Activated T-helper 1 cell treated with anti-CD3 and anti-CD28 coated beads, Interleukin-2, amount 50 U/mL, for 16 hours (primary cell): ENCODE measurements at places on chromosomes 5 and 9.

DNA sequence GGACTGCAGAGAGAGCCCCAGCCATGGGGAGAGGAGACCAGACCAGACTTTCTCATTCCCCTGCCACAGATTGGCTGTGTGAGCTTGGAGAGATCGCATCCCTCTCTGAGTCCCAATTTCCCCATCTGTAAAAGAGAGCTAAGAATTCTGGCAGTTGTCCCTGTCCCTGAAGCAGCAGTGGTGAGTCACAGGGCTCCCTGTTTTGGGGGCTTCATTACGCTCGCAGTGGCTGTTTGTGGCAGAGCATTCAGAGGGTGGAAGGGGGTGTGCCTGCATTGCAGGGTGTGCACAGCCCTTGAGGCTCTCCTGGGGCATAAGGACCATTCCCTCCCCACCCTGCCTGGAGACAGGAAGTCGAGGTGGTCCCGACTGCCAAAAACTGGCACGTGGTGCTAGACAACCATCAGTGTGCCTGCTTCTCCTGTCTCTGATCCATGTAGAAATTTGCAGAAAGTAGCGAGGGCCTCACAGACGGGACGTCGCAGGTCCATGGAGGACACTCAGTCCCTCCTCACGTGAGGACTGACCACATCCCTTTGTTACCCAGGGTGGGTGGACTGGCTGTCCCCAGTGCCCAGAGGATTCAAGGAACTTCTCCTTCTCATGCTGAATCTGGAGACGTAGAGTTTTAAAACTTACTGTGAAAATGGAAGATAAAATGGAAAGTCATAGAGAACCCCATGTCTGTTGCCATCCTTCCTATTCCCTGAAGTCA, 35.3 kb downstream of the HRH2 start:
- DNase-seq, result no peak

GRCh38 chr9:82736126-82736525, 326.8 kb downstream of the RASEF start:
- no peak for DNase-seq

GRCh38 chr5:118687661-118688621, 300.4 kb downstream of the DTWD2 start:
- DNase-seq, result no peak

GRCh38 chr9:68894502-68894901, 119.4 kb downstream of the PRKACG start:
- no peak for DNase-seq

DNA sequence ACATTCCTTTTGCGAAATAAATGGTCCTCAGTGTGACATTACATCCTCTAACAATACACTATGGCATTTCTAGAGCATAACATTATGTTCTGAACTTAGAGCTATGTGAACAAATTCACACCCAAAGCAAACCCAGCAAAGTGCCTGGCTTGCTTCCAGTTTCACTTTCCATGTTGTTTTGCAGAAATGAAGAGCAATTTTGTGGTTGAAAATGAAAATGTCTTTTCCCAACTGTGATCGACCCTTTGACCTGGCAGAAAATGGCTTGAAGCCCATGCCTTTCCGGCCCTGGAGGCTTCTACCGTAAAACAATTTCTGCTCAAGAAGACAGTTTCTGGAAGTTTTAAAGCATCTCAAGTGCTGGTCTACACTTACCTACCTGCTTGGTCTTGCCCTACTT, 344.7 kb upstream of the RGMB start:
- DNase-seq, result no peak

- no peak for DNase-seq
These were observed 62.5 kb downstream of the HSPA4 start for GRCh38 chr5:133114166-133114932.

DNA sequence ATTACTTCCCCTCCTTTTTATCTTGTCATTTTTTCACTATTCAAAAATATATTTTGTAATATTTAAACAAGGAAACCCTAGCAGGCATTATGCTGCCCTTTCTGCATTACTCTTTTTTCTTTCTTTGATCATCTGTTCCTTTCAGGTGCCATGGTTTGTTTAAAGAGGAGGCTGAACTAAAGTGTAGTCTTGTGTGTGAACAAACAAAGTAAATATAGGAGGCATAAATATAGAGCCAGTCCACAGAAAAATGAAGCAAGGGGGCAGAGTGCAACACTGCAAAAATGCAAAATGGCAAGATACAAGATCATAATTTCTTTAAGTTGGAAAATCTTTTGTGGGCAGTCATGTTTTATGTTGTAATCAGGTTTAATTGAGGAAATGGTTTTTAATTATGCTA, 947.3 kb upstream of the COX7C start:
- no peak for DNase-seq

- DNase-seq, result no peak
These were observed 322.2 kb downstream of the CEMIP2 start for GRCh38 chr9:71446106-71446472.

DNA sequence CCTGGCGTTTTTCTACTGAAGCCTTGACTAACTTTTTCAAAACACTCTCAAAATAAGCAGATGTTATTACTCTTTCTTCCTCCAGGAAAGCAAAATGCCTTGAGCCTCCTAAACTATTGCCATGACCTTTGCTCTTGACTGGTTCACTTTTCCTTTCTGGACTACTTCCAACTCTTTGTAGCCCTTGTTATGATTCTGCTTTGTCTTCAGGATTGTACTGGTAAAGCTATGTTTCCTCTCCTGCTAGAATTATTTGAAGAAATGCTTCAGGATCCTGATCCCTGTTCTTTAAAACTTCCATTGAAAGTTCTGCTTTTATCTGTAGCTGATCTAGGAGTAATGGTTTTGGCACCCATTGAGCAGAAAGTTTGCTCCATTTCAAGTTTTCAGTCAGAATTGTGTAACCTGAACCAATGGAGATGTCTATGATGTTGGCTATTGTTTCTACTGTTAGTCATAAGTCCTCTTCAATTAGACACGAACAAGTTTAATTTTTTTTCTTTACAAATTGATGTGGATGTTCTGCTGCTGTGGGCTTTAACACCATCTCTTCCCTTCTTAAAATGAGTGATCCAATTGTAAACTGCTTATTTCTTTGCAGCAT, 1356.4 kb downstream of the EFNA5 start:
- DNase-seq, result no peak

DNA sequence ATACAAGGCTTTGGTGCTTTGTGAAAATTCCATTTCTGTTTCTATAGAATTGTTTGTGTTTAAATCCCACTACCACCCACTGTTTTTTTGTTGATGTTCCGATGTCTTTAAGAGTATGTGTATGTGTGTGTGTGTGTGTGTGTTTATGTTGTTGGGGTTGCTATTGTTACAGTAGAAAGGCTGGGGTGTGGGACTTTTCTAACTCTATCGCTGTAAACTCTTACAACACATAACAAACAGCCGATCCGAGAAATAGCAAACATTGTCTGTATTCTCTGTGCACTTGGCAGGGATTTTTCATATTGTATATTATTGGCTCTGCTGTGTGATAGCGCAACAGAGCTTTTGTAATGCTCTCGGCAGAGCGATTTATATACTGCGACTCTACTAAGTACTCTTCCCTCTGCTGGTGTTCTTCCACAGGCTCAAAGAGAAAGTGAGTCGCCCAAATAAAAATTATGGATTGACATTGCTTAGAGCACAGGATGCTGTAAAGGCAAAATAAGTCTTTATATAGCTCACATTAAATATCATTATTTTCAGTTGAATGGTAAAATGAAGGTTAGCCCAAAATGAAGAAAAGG, 492.2 kb upstream of the ARRDC3 start:
- no peak for DNase-seq
